ENCODE measurements at places on chromosomes 6 and 20.

- no peak for DNase-seq
Observed at GRCh38 chr6:21582651-21583050, 10.9 kb upstream of the SOX4 start.

- DNase-seq: no peak
Observed at GRCh38 chr6:152598901-152599537, 38.1 kb downstream of the SYNE1 start.

DNA sequence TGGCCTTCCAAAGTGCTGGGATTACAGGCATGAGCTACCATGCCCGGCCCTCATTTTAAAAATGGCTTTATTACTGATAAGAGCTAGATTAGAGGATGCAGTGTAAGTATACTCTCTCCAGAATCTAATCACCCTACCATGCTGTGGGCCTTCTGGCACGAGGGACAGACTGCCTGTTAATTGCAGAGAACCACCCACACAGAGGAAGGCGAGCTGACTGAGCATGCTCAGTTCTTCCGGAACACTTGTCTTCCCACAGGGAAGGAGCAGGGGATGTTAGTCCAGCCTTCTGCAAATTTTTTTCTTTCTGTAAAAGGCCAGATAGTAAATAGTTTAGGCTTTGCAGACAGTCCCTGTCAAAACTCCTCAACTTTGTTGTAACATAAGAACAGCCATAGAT, 48.9 kb downstream of the ALDH5A1 start:
- no peak for DNase-seq

DNA sequence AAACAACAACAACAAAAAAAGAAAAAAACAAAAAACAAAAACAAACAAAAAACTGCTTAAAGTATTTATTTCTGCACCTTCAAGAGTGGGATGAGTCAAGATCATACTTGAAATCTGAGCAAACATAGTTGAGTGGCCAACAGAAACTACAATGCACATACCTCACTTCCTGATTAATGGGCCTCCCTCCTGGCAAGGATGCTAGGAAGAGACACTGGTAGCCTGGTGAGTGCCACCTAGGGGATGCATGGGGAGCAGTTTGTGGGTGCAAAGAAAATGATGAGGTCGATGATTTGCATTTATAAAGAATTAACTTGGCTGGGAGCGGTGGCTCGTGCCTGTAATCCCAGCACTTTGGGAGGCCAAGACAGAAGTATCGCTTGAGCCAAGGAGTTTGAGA, 808.1 kb downstream of the MAFB start:
- DNase-seq: no peak

- no peak for DNase-seq
Observed at GRCh38 chr20:44908987-44909871, 631 bp upstream of the PABPC1L start.

- no peak for DNase-seq
Observed at GRCh38 chr6:187210-187861, 105.0 kb upstream of the DUSP22 start.

- no peak for DNase-seq
Observed at GRCh38 chr6:299104-299980, 7.1 kb downstream of the DUSP22 start.

DNA sequence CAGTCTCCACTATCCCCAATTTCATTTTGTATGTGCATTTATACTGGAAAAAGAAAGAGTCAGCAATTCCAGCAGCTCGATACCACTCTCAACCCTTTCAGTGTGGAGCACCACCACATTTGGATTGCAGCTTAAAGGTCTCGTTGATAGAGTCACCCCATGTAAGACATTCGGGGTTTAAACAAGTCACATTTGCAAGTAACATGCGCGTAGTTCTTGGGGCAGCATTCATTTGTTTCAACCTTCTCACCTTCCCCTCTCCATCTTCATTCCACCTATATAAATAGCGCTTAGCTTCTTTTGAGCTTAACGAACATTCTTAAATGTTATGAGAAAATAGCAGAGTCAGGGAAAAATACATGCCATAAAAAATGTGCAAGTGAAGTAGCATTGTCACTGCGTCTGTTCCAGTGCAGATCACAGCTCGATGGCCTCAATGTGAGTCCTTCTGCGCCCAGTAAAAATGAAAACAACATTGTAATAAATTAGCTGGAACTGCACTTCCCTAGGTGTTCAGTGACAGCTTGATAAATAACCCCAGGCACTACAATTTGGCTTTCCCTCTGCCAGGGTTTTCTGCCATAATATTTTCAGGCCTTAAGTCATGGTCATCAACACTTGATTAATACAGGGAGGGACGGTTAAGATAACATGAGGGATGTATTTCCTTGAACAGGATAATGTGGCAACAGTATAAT, 737.8 kb upstream of the NRSN1 start:
- no peak for DNase-seq

GRCh38 chr6:106694343-106694742, 65.0 kb downstream of the QRSL1 start:
- DNase-seq: no peak

- no peak for DNase-seq
Observed at GRCh38 chr20:31839782-31840487, 5.5 kb downstream of the FOXS1 start.

DNA sequence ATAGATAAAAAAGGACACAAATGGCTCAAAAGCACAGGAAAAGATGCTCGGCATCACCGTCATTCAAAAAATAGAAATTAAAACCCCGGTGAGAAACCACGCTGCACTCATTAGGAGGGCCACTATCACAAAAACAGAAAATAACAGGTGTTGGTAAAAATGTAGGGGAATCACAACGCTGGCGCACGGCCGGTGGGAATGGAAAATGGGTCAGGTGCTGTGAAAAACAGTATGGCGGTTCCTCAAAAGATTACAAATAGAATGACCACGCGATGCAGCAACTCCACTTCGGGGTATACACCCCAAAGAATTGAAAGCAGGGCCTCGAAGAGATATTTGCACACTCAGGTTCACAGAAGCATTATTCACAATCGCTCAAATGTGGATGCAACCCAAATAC, 28.3 kb downstream of the NPEPL1 start:
- no peak for DNase-seq

DNA sequence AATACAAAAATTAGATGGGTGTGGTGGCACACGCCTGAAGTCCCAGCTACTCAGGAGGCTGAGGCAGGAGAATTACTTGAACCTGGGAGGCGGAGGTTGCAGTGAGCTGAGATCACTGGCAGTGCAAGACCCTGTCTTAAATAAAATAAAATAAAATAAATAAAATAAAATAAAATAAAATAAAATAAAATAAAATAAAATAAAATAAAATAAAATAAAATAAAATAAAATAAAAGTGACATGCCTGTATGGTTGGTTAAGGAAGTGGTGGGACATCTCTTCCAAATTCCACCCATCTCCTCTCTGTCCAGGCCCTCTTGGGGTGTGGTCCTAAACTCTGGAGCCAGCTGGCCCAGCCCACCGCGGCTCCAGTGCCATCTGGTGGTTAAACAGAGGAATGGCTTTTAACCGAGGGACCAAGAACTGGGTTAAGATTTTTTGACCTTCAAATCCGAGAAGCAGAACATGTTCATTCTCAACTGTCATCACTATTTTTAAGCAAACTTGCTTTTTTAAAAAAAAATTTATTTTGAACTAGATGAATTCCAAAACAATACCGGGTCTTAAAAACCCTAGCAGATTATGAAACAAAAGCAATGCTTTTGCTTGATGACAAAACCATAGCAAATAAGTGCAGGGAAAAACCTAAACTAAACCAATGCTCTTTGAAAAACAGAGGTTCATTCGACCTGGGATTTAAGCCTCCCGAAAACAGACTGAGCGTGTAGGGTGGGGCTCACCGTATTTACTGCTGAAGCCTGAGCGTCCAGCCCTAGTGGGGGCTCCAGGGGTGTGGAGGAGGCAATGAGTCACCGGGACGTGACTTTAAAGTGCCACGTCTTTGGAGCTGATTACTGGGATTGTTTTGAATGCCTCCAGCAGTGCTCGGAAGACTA, 68.8 kb downstream of the CDC5L start:
- peak; percentile 36 for DNase-seq

DNA sequence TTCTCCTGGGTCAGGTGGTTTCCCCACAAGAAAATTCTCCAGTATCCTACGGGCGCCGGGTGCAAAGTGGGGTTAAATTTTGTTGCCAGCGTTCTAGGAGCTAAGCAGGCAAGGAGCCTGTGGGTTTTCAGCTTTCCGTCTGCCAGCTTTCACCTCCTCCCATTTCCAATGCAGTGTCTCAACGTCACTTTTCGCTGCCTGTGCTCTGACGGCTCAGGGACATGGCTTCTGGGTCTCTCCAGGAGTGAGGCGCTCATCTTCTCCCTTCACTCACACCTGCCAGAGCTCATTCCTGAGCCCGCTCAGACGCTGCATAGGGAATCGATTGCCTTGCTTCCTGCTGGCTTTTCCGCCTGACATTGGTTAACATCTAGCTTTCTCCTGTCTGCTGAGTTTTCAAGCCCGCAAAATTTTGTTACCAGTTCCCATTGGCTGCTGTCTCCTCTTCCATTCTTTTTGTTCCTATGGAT, 7.3 kb upstream of the NAA20 start:
- no peak for DNase-seq

DNA sequence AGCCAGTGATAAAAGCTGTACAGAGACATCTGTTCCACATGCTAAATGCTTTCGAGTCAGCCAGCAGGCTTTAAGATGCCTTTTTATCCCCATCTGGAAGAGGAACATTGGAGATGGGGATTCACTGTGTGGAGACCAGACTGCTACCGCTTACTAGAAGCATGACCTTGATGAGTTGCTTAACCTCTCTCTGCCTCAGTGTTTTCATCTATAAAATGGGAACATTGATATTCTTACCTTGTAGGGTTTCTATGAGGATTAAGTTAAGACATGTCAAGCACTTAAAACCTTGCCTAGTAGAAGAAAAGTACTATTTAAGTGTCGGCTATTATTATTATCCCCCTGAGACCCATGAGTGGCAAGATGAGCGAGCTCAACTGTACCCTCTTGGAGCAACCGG, 165.3 kb upstream of the SNX9 start:
- no peak for DNase-seq

- DNase-seq: no peak
Observed at GRCh38 chr20:37202267-37202943, 23.1 kb upstream of the MROH8 start.

DNA sequence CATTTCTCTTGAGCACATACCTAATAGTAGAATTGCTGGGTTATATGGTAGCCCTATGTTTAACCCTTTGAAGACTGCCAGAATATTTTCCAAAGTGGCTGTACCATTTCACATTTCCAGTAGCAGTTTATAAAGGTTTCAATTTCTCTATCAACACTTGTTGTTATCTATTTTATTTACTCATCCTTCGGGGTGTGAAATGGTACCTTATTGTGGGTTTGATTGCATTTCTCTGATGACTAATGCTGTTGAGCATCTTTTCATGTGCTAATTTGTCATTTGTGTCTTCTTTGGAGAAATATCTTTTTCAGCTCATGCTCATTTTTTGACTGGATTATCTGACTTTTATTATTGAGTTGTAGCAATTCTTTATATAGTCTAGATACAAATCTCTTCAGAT, 5.4 kb downstream of the ENPP4 start:
- no peak for DNase-seq

All from CD4-positive, alpha-beta T cell treated with Interleukin-6 at 100 ng/mL for 8 hours (primary cell).